ENCODE measurements at places on chromosomes 7 and 10.

GRCh38 chr10:13944823-13945222 lies 358.1 kb downstream of the PRPF18 start:
- DNase-seq = no peak

DNA sequence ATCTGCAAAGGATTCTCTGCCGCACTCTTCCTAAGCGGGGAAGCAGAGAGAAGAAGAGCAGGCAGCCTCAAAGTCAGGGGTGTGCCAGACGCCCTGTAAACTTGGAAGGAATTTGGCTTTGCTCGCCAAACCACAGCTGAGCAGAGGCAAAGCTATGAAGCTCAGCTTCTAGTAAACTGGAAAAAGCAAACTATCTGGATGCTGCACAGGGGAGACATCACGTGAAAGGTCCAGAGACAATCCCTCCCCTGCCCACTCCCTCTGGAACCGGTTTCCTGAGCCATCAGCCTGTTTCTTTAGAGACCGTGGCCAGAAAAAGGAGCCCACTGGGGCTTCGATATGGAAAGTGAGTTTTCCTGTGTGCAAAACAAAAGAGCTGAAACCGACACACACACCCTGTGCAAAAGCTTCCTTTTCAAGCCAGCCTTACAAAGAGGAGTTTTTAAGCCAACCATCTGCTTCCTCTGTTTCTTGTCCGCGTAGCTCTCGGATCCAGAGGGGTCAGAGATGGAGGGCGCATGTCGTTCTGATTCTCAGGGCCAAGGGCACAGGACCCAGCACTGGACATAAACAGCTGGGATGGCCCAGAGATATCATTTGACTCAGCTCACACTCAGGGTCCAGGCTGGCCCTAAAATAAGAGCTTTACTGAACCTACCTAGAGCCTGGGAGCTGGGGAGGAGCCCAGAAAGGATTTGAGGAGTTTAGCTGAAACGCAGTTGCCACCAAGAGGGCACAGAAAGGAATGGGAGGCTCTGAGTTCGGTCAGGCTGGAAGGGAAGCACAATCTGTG lies 58.2 kb upstream of the DNAAF5 start:
- DNase-seq = no peak

- no peak for DNase-seq
Measured at GRCh38 chr7:94643771-94644545, 12.0 kb downstream of the SGCE start.

DNA sequence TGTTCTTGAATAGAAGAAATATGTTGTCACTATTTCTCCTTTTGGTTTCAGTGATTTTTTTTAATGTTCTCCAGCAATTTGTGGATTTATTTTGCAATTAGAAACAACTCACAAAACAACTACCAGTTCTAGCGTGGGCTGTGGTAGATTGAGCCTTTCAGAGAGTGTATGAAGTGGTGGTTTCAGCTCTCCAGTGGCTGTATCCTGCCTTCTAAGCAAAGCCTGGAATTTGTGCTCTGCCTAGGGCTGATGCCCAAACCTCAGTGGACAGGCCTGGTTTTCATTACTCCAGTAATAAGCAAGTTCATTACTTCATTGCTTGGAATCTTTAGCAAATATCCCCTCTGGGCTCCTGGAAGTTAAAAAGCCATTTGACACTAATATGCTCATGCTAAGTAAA lies 35.9 kb downstream of the APBB1IP start:
- no peak for DNase-seq

DNA sequence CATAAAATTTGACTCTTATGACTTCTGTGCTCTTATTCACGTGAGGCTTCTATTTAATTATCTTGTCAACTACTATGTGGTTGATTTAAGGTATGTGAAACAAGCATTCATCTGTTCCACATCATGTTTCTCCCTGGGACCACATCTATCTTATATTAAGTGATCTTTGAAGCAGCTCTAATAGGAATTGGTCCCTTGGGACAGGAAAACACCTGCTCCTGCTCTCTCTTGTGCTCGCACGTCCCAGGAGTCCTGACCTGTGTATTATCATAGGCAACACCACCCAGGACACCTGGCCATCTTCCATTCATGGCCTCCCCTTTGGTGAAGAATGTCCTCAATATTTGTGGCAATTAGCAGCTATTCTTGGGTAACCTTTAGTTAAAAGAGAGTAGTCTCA lies 269.2 kb downstream of the NRG3 start:
- no peak for DNase-seq

DNA sequence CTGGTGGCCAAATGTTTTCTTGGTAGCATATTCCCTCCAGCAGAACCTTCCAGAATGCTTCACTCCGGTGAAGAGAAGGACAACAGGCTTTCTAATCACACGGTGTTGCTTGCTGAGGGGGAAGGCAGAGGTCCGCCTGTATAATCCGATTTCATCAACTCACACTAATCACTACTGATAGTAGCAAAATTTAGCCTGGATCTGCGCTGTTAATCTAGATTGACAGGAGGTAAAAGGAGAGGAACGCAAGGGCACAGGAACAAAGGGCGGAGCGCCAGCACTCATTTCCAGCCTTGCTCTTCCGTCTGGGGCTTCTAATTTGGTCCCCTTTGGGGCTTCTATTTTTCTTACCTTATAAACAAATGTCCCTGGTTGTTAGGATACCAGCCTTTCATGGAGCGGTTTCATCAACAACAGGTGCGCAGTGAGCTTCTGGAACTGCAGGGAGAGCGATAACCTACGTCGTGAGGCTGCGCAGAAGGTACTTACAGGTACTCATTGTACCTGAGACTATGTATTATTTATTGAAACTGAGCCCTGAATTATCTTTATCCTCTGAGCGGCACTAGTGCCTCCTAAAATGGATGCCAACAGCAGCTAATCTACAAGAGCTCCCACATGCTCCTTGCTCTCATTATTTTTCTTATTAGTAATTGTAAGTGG lies 150.6 kb downstream of the CACNB2 start:
- DNase-seq = no peak

- peak; percentile 22 for DNase-seq
Measured at GRCh38 chr10:73644015-73644743, 2.9 kb upstream of the MYOZ1 start.

GRCh38 chr7:70571403-70571934 lies 560.5 kb upstream of the GALNT17 start:
- DNase-seq = no peak

DNA sequence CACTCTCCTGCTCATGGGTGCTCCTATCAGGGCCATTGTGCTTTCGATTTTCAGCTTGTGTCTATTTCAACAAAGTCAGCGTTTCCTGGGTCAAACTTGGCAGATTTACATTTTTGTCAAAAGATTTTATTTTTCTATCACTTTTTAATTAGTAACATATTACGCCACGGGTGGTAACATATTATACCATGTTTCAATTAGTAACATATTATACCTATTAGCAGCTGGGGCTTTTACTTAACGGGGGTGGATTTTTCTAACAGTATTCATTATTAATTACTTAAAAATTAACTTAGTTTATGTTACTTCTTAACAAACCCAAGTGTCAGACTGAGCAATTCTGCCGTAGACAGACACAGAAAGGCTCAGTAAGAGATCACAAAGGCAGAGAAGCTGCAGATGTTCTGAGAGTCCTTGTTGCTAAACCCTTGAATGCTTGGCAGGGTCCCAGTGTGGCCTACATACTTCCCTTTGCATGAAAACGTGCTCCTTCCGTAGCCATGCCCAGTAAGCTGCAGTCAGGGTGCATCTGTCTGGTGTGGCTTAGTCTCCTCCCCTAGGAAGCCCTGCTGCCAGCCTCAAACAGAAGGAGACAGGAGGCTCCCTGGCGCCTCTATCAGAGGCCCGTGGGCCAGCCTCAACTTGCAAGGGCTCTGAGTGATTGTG lies 263.1 kb upstream of the CXCL12 start:
- no peak for DNase-seq

DNA sequence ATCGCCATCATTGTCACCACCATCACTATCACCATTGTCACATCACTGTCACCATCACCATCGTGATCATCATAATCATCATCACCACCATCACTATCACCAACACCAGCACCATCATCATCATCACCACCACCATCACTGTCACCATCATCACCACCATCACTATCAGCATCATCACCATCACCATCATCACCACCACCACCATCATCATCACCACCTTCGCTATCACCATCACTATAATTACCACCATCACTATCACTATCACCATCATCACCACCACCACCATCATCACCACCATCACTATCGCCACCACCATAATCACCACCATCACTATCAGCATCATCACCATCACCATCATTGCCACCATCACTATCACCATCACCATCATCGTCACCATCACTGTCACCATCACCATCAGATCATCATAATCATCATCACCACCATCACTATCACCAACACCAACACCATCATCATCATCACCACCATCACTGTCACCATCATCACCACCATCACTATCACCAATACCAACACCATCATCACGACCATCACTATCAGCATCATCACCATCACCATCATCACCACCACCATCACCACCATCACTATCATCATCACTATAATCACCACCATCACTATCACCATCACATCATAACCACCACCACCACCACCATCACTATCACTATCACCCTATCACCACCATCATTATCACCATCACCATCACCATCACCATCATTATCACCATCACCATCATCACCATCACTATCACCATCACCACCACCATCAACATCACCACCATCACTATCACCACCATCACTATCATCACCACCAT lies 6.0 kb upstream of the GNA12 start:
- no peak for DNase-seq

DNA sequence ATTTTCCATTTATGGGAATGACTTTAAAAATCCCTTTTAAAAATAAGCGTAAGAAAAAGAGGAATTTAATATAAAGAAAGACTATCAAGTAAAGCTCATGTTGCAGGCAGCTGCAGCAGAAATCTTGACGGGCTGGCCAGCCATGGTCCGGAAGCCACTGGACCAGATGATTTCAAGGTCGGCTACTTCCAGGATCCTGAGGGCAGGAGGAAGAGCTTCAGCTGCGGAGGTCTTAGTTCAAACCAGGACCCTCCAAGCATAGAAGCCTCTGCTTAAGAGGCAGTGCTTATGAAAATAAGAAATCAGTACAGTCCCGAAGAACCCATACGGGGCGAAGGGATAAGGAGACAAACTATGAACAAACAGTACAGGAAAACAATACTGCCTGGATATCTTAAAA lies 220.2 kb upstream of the CELF2 start:
- no peak for DNase-seq

DNA sequence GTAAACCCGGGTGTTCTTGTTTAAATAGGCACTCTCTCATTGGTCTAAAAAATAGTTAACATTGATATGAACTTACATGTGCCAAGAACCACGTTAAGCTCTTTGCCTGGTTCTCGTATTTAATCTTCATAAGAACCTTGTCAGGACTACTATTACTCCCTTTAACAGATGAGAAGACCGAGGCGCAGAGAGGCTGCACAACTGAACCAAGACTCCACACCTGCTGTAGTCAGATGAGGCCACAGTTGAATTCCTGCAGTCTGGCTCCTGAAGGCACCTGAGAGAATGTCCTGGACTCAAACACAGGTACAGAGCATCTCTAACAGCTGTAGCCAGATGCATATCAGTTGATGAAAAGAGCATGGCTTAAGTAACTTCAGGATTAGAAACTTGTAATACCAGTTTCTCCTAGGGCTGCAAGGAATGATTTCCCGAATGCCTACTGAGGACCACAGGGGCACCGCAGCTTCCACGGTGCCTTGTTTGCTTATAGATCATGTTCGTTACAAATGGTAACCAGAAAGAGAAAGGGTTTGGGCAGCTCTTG lies 9.5 kb downstream of the DDC start:
- no peak for DNase-seq

DNA sequence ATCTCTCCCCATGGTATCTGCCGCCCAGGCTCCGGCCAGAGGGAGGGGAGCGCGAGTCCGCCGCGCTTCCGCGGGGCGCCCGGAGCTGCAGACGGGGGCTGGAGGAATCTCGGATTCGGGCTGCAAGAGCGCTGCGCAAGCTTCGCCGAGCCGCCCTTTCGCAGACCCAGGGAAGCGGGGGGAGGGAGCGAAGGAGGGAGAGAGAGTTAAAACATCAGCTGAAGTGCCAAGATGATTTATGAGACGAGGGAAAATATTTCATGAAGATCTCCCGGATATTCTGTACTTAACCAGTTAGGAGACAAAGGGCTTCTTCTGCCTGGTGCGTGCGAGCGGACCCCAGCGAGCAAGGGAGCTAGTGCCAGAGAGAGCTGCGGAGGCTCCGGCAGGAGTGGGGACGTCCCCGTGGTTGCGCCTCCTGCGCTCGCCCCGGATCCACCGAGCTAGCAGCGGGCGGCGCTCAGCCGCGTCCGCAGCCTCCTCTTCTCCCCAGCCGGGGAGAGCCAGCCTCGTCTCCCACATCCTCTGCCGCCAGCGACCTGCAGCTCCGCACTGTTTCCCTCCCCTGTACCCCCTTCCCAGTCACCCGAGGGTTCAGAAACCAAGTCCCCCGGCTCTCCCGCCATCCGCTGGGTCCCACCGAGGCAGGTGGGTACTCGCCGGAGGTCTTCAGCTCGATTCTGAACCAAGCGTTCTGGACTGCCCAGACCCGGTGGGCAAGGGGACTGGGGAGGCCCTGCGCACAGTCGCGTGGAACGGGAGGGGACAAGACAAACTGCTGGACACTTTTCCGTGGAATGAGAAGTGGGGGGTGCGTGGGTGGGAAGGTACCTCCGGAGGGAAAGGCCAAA lies 1.0 kb upstream of the PAX2 start:
- no peak for DNase-seq

DNA sequence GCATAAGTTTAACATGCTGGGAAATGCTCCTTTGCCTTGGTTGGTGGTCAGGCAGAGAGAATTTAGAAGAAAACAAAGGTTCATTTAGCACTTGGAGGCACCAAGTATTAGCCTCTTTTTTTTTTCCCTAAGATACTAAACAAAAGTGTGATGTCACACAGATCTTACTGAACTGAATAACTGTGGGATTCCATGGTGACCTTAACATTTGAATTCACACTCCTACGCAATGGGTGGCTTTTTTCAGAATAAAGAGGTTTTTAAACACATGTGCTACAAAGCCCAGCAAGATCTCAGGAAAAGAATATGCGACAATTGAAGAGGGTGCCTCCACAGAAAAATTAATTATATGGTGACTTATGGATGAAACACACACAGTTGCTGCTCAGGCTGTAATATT lies 133.4 kb upstream of the ABCB5 start:
- no peak for DNase-seq

GRCh38 chr10:122515022-122515424 lies 45.5 kb upstream of the DMBT1 start:
- no peak for DNase-seq

Measured in activated T-helper 1 cell treated with Interleukin-2 at 50 U/mL for 16 hours (primary cell).